ENCODE measurements at places on chromosomes 3 and 15. TPM values are rescaled to one million over a fixed set of nuclear protein-coding genes. Genes with fewer than 3 reads are reported as not detected.

The MUSTN1 gene
- 1.9 TPM for total RNA-seq

The AGBL1 gene
- 0.14 TPM for total RNA-seq

The CELF6 gene
- 0.16 TPM for total RNA-seq

GRCh38 chr15:25993506-25993905 is 130.4 kb upstream of the ATP10A start:
- DNase-seq = no peak

GRCh38 chr3:31185062-31185357 is 290.5 kb upstream of the GADL1 start:
- DNase-seq = no peak

- DNase-seq = no peak
Observed at GRCh38 chr3:156606729-156607128, 51.8 kb upstream of the SSR3 start.
